ENCODE measurements at places on chromosomes 4 and X. TPM values are rescaled to one million over a fixed set of nuclear protein-coding genes. Genes with fewer than 3 reads are reported as not detected.

The TRO gene
- total RNA-seq: 0.54 TPM

- peak; percentile 22 for DNase-seq
These were observed 191.4 kb upstream of the LEF1 start for GRCh38 chr4:108359986-108360681.

DNA sequence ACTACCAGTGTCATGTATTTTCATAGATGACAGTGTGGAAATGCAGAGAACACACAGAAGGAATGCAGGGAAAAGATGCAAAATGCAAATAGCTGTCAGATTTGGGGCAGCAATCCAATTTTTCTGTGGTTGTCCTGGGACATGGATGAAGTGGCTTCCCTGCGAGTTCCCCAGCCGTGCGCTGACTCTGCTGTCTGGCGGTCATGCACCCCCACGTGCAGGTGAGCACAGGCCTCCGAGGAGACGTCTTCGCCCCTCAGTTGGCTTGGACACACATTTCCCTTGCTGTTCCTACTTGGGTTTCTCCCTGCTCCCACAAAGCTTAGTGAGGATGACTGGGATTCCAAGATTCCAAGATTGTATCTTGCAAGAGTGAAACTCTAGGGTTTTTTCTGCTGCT is 24.4 kb downstream of the BLOC1S4 start:
- DNase-seq: no peak

DNA sequence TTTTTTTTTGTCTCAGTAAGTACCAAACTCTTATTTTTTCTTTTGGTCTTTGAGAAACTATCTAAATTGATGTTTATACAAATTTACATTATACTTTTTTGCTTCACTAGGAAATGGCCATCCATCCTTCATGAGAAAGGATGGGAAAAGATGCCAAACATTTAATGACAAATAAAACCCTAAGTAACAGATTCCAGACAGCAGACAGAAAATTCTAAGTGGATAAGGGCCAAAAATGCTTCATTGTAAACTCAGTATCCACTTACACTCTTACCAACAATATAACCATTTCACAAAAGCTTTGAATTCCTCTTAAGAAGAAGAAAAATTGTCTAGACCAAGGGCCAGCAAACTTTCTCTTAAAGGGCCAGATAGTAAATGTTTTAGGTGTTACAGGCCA is 3.5 kb downstream of the GUCY1B1 start:
- no peak for DNase-seq

DNA sequence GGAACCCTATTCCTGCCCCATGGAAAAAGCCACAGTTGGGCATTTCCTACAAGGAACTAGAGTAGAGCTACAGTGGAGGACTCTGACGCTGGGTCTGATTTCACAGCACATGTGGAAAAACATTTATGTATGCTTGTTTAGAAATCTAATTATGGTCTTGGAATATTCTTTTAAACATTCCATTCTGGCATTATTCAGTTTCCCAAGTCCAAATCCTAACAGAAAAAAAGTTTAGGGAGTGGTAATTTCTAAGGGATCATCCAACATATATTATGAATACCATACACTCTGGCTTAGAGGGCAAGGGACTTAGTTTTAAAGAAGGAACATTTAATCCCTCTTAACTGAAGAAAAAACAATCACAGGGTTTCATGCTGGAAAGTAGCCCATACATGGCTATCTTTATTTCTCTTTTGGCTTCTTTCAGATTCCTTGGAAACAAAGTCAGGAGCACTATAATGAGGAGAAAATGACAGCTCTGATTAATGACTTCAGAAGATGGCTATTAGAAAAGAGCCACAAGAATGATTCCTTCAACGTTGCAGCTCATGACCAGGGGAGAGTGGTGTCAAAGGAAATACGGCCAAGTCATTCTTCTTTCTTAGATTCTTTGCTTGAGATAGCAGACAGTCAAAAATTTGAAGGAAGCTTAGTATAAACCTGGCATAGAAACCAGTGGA is 56.1 kb downstream of the CNGA2 start:
- DNase-seq: no peak

- DNase-seq: no peak
These were observed 160.4 kb downstream of the CPEB2 start for GRCh38 chr4:15162465-15163283.

Measured in activated CD4-positive, alpha-beta T cell treated with anti-CD3 and anti-CD28 coated beads, Interleukin-2, amount 10 ng/mL, durations not matched to agents 7 days and 5 days (primary cell).